Kidney (tissue), 22 donors: ENCODE measurements at places on chromosomes 1 and 21.
A peak's percentile ranks its signal among the peaks of the same experiment; 100 is the strongest.

DNA sequence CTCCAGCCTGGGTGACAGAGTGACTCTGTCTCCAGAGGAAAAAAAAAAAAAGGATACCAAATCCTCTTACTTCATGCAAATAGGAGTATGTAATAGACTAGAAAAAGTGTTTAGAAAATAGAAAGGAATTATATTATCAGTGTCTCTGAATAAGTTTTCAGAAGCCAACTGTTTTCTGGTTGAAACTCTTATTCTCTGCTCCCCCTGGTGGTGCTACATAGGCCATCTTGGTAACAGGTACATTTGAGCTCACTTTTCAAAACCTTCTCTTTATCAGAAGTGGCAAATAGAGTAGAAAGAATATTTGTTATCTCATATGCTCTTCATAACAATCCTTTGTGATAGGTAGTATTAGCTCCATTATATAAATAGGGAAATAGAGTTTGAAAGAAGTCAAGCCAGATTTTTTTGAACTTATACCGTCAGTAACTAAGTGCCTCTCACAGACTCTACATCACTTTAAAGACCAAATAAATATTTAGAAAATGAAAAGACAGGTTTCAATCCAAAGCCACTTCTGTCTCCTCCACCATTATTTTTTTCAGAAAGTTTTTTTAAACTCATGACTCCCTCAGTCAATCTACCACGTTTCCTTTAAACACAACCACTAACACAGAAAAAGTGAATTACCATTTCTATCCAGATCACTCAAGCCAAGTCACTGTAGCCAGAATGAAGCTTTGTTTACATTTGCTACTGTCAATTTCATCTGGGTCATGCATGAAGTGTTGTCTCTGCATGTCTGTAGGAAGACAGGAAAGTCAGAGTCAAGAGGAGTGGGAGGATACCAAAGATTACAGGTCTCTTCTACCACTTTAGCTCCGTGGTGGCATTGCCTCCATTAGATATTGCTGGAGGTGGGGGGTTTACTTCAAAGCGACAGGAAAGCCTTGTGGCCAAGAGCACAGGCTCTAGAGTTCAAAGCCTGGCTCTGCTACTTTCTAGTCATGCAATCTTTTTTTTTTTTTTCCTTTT, 45.6 kb downstream of the IL23R start:
- no peak overlapping the region for H3K4me3 ChIP-seq
- no peaks in the 10 kb centered on the region for H3K36me3 ChIP-seq
- peaks cover 3% of the 10 kb centered on the region for H3K4me1 ChIP-seq
- H3K27me3 ChIP-seq: no peaks in the 10 kb centered on the region

- no peak overlapping the region for H3K4me3 ChIP-seq
- no peak overlapping the region for H3K27ac ChIP-seq
- H3K36me3 ChIP-seq: no peaks in the 10 kb centered on the region
- H3K27me3 ChIP-seq: no peaks in the 10 kb centered on the region
- no peak for DNase-seq
Measured at GRCh38 chr1:180071759-180072158, 82.9 kb upstream of the QSOX1 start.

DNA sequence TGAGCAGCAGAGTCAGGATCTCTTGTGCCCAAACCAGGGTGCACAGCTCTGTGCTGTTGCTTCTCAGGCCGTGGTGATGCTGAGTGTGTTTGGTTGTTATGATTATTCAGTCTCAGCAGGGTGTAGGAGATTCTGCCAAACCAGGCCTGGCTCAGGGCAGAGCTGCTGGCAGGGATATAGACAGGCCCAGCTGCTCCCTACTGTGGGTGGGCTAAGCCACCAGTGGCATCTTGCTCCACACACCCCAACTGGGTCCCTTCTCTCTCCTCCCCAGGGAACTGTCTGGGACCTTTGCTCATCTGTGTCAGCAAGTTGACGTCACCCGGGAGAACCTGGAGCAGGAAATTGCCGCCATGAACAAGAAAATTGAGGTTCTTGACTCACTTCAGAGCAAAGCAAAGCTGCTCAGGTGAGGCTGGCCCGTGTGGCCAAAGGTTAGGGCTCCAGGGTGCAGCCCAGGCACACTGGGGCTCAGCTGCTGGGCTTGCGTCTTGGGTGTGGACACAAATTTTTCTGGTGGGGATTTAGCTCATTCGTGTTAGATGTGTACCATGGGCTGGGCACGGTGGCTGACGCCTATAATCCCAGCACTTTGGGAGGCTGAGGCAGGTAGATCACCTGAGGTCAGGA, 9.9 kb upstream of the MIIP start:
- H3K4me3 ChIP-seq: no peak overlapping the region
- H3K27ac ChIP-seq: no peak overlapping the region
- no peak for DNase-seq
- H3K4me1 ChIP-seq: no peaks in the 10 kb centered on the region

GRCh38 chr1:212132025-212132424, 96.5 kb downstream of the DTL start:
- H3K4me3 ChIP-seq: no peak overlapping the region
- no peaks in the 10 kb centered on the region for H3K36me3 ChIP-seq
- no peak overlapping the region for H3K27ac ChIP-seq
- H3K4me1 ChIP-seq: no peaks in the 10 kb centered on the region
- DNase-seq: no peak

DNA sequence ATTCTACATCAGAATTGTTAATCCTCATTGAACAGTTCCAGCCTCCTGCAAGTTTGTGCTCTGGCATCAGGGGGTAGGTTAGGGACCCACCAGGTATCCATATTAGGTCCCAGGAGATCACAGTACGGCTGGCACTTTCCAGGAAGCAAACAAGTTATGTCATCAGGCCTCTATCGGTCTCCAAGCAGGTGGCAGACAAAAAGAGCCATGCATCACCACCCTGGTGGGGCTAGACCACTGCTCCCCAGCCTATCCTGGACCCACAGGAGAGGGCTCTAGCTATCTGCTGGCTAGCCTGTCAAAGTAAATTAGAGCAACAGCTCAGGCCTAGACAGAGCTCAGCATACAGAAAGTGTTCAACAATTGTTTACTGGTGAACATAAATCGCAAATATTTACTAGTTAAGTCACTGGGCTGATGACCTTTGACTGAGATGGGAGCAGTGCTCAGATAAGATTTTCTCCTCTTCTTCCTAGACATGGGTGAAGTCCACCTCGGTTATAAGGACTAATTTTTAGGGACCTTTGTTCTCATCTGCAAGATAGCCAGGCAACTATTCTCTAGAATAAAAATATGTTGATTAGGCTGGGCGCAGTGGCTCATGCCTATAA, 6.4 kb downstream of the NUAK2 start:
- no peaks in the 10 kb centered on the region for H3K27me3 ChIP-seq
- no peak overlapping the region for H3K4me3 ChIP-seq
- peak overlapping the region; percentile 35 for H3K27ac ChIP-seq
- no peak for DNase-seq

- no peaks in the 10 kb centered on the region for H3K27me3 ChIP-seq
- no peak overlapping the region for H3K27ac ChIP-seq
- no peaks in the 10 kb centered on the region for H3K4me1 ChIP-seq
- DNase-seq: no peak
- no peak overlapping the region for H3K4me3 ChIP-seq
Measured at GRCh38 chr21:21412096-21412495, 413.9 kb downstream of the NCAM2 start.

GRCh38 chr1:246647513-246647912, 76.7 kb upstream of the SCCPDH start:
- peaks cover 2% of the 10 kb centered on the region for H3K36me3 ChIP-seq
- no peak overlapping the region for H3K27ac ChIP-seq
- H3K4me3 ChIP-seq: no peak overlapping the region
- no peaks in the 10 kb centered on the region for H3K27me3 ChIP-seq
- no peak for DNase-seq

- DNase-seq: no peak
- H3K27ac ChIP-seq: no peak overlapping the region
- H3K4me1 ChIP-seq: no peaks in the 10 kb centered on the region
- no peak overlapping the region for H3K4me3 ChIP-seq
- H3K27me3 ChIP-seq: no peaks in the 10 kb centered on the region
Measured at GRCh38 chr1:198575292-198575691, 34.8 kb upstream of the ATP6V1G3 start.

DNA sequence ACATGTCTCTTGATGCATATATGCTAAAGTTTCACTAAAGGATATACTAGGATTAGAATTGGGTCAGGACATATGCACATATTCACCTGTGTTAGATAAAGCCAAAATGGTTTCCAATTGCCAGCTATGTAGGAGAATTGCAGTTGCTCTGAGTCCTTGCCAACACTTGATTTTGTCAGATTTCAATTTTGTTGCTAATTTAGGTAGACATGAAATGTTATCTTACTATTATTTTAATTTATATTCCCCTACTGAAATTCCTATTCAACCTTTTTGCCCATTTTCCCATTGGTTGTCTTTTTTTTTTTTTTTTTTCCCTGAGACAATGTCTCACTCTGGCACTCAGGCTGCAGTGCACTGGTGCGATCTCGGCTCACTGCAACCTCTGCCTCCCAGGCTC, 13.4 kb downstream of the HDAC1 start:
- H3K36me3 ChIP-seq: peaks cover 9% of the 10 kb centered on the region
- H3K4me1 ChIP-seq: no peaks in the 10 kb centered on the region
- no peaks in the 10 kb centered on the region for H3K27me3 ChIP-seq

DNA sequence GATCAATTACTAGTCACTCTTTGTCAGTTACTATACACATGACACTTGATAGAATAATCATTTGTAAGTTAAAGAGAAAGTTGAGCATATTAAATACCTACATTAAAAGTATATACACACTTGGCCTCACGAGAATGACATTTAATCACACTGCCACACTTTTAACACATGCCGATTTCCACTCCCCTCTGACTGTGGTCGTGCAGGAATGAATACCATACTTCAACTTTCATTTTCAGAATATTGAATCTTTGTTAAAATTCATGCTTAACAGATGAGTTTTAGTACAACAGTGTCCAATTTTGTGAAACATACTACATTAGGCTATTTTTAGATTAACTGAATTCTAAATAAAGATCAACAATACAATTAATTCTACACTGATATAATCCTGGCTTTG, 78.2 kb upstream of the SDC3 start:
- H3K27ac ChIP-seq: no peak overlapping the region
- no peak for DNase-seq
- peaks cover 10% of the 10 kb centered on the region for H3K4me1 ChIP-seq
- H3K27me3 ChIP-seq: no peaks in the 10 kb centered on the region
- no peak overlapping the region for H3K4me3 ChIP-seq

DNA sequence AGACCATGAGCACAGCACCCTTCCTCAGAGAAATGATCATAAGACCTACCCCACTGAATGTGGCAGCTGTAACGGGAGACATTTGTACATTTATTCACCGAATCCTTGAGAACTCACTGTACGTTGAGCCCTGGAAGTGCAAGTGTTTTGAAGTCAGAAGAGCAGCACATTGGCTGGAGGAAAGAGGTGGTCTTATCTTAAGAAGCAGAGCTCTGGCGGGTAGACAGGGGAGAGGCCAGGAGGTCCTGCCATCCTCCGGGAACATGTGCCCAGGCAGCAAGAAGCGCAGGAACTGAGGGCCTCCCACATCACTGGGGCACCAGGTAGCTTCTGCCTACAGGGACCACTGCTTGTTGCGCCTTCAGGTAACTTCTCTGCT, 169.2 kb upstream of the IRF2BP2 start:
- H3K36me3 ChIP-seq: no peaks in the 10 kb centered on the region
- peaks cover 4% of the 10 kb centered on the region for H3K27me3 ChIP-seq
- peak; percentile 44 for DNase-seq
- H3K4me3 ChIP-seq: no peak overlapping the region

DNA sequence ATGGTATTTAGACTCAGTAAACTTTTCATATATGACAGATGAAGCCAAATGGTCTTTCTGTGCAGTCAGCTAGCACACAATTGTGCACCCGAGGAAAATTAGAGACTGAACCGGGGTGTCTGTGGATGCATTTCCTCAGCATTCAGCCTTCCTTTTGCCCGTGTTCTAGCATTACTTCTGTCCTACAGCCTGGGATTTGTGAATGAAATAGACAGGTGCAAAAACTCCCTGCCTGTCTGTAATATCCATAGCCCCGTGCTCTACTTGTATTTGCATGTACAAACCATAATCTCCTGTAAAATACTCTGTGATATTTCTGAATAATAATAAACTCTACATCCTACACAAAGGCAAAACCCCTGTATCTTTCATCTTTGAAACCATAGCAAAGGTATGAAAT, 64.8 kb upstream of the LGALS8 start:
- no peaks in the 10 kb centered on the region for H3K4me1 ChIP-seq
- no peak for DNase-seq
- no peak overlapping the region for H3K4me3 ChIP-seq
- H3K36me3 ChIP-seq: no peaks in the 10 kb centered on the region
- H3K27me3 ChIP-seq: no peaks in the 10 kb centered on the region
- no peak overlapping the region for H3K27ac ChIP-seq

DNA sequence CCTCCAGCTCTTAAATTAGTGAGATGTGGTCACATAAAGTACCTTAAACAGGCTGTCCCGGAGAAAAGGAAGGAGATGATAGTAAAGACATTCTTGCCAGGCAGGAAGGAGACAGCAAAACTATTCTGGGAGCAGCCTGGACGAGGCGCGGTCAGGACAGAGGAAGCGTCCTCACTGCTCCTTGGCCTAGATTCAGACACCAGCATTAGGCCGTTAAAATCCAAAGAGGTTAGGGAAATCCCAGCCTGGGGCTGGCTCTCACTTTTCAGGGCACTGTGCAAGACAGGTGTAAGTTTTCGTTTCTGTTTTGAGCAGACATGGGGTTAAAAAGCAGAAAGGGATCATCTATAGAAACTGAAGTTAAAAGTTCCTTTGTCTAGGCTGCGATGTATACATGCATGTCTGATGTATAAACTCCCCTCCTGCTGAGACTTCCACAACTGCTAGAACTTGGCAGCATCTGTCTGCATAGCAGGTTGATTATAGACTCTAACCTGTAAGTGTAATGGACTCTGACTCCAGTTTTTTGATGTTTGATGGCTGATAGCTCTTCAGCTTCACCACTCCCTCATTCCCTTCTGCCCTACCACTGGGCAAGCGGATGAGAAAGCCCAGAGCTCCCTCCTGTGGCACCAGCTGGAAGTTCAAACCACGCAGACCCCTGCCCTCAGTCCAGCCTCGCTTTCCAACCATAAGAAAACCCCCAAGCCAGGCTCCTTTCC, 21.5 kb downstream of the STPG1 start:
- H3K4me3 ChIP-seq: peak overlapping the region; percentile 32
- DNase-seq: peak; percentile 72
- peak overlapping the region; percentile 84 for H3K27ac ChIP-seq

GRCh38 chr21:27677546-27677945, 710.7 kb upstream of the ADAMTS5 start:
- DNase-seq: no peak
- no peak overlapping the region for H3K4me3 ChIP-seq
- no peaks in the 10 kb centered on the region for H3K4me1 ChIP-seq
- no peak overlapping the region for H3K27ac ChIP-seq

DNA sequence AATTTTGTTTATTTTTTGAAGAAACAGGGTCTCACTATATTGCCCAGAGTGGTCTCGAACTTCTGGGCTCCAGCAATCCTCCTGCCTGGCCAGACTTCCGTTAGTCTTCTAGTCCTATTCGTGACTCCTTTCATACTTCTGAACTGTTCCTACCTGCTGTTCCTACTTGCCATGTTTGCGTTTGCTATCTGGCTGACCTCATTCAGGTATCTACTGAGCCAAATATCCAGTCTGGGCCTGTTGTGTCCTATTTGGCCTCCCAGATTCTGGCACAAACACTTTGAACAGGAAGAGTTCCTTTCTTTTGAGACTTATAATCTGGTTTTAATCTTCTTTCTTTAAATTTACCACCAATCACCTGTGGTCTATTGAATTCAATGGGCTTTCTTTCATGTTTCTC, 6.9 kb upstream of the NR1I3 start:
- no peaks in the 10 kb centered on the region for H3K4me1 ChIP-seq
- no peak overlapping the region for H3K4me3 ChIP-seq
- H3K36me3 ChIP-seq: no peaks in the 10 kb centered on the region
- H3K27ac ChIP-seq: no peak overlapping the region

- H3K27ac ChIP-seq: no peak overlapping the region
- H3K4me1 ChIP-seq: peaks cover 8% of the 10 kb centered on the region
- no peak overlapping the region for H3K4me3 ChIP-seq
- H3K27me3 ChIP-seq: no peaks in the 10 kb centered on the region
- H3K36me3 ChIP-seq: peaks cover 2% of the 10 kb centered on the region
Measured at GRCh38 chr1:180482425-180483275, 19.7 kb downstream of the ACBD6 start.
